ENCODE measurements at places on chromosomes 5 and 9.

DNA sequence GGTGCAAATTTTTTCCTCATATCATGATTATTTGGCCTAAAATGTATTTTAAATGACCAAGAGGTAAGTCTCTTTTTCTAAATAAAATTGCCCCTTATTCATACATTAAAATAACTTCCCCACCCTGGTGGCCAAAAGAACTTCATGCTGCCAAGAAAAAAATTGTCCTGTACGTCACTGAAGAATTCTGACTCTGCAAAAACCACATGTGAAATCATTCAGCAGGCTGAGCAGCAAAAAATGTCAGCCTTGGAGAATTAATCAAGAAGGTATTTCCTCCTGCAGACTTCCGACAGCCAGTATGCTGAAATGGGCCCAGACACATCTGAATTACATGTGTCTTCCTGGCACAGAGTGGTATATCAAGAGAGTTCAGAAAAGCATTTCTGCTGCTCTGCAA, 94.6 kb upstream of the HMHB1 start:
- DNase-seq, result no peak

- DNase-seq, result no peak
Measured at GRCh38 chr9:10562581-10563343, 50.0 kb downstream of the PTPRD start.

- DNase-seq, result no peak
Measured at GRCh38 chr9:76810377-76810957, 46.2 kb downstream of the PCA3 start.

- no peak for DNase-seq
Measured at GRCh38 chr5:61486476-61486875, 154.4 kb downstream of the ZSWIM6 start.

DNA sequence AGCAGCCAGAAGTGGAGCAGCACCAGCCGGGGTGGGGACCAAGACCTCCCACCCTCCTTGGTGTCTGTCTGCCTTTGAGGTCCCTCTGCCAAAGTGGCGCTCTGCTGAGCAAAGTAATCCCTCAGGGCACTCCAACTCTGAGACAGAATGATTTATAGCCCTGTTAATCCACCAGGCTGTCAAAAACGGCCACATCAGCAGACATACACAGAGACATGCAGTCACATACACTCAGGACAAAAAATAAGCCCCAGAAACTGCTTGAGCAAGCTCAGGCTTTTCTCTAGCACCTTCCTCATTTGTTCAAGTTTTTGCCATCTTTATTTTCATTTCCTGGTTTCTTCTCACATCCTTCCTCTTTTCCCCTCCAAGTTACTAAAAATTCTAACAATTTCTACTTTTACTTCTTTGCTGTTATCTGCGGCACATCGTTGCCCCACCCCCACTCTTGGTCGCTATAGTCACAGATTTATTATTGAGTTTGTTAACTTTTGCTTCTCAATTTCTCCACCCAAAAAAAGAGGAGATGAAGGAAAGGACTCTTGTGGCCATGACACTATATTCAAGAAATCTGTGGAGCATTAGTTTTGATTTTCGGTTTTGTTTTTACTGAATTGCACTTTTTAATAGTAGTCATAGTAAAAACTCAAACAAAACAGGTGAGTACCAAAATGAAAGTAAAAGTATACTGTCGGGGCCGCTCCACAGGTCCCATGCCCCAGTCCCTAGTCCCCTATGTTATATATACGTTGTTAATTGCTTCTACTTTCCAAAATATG, 17.4 kb upstream of the ADRB2 start:
- DNase-seq, result peak; percentile 76

DNA sequence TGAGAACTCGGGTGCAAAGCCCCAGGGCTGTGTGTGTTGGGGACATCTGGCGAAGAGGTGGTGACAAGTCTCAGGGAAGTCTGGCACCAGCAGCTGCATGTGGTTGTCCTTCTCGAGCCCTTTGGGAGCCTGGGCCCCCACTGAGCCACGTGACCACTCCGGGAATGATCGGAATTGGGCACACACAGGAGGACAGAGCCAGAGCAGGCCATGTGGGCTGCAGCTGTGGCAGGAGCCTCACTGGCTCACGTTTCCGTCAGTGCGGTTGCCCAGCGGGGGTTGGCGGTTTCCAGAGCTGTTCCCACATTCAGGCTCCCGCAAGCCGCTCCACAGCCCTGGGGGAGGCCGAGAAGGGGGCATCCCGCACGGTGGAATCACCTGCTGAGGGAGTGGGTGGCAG, 6.8 kb upstream of the CEL start:
- no peak for DNase-seq

DNA sequence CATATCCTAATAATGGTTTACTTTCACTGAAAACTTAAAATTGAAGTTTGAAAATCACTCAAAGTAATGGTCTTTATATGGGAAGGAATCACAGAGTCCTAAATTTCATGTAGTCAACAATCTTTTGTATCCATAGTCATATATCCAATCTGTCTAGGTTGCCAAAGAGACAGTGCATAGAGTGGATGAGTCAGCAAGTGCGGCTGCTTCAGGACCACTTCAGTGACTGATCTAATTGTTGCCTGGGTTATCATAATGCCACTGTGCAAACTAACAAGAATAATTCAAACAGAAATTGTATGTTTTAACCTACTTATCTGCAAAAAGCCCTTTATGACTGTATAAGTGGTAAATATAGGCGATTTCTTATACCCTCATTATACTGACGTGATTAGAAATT, 211.3 kb upstream of the PRR16 start:
- DNase-seq, result no peak

GRCh38 chr5:171270136-171270535, 38.9 kb upstream of the TLX3 start:
- no peak for DNase-seq

GRCh38 chr5:14306329-14306815, 163.2 kb downstream of the TRIO start:
- no peak for DNase-seq

DNA sequence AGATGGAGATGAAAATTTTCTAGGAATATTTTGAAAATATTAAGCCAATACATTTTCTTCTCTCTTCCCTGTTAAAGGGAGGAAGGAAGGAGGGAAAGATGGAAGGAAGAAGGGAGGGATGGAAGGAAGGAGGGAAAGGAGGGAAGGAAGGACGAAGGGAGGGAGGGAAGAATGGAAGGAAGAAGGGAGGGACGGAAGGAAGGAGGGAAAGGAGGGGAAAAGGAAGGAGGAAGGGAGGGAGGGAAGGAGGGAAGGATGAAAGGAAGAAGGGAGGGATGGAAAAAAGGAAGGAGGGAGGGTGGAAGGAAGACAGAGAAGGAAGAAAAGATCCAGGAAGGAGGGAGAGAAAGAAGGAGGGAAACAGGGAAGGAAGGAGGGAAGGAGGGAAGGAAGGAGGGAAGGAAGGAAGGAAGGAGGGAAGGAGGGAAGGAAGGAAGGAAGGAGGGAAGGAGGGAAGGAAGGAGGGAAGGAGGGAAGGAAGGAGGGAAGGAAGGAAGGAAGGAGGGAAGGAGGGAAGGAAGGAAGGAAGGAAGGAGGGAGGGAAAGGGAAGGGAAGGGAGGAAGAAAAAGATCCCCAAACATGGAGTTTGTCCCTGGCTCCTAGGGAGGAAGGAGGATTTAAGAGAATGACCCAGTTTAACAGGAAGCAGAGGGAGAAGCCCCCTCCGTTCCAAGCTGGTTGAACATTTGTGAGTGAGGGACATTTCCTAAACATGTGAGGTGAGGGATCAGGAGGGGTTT, 70.3 kb upstream of the NEURL1B start:
- no peak for DNase-seq

DNA sequence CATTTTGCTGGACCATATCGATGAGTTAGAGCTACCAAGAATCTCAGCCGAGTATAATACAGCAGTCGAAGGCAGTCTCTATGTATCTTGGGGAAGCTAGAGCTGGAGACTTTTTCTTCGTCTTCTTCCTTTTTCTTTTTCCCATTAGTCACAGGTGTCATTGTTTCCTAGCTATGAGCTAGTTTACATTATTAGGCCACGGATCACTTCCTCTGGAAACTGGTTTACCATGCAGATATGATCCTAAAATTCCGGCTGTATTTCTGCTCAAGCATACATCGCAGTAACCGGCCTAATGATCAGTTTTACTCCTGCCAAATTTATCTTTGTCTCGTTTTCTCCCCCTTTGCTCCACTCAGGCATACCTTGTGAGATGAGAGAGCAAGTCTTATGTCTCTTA, 312.8 kb downstream of the ARHGAP26 start:
- no peak for DNase-seq

- DNase-seq, result no peak
Measured at GRCh38 chr9:9142001-9142400, 1342.4 kb upstream of the DMAC1 start.

DNA sequence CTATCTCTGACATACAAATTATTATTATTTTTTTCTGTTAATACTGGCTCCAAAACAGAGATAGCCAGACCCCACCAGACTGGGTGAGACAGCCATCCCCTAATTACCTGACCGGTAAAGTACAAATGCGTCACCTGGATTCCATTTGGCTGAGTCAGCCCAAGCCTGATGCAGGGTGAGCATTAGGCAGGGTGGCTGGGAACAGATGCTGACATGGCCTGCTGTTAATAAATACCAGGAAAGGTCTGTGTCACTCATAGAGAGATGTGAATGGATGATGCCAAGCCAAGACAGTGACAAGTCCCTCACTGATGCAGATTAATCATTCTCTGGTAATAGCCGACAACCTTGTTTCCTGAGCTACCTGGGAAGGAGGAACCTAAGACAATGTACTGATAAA, 183.5 kb downstream of the TRIM32 start:
- DNase-seq, result no peak

DNA sequence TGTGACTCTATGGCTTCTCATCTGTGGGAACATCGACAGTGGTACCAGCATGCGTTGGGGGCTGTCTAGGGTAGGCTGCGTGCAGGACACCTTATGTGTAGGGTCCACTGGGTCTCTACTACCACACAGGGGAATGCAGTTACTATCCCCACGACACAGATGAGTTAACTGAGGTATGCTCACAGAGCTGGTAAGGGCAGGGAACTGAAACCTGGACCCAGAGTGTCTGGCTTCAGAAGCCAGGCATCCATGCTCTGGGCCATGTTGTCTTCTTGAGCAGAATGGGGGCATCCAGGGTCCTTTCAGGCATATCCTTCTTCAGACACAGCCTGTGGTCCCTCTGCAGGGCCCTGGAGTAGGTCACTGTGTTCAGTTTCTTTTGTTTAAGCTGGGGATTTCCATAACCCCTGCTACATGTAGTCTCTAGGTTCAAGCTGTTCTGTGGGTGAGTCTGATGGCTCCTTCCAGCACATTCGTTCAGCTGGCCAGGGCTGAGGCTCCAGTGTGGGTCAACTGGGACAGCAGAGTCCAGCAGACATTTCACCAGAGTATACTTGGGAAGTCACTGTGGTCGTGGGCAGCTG, 148.8 kb downstream of the GADD45G start:
- no peak for DNase-seq

DNA sequence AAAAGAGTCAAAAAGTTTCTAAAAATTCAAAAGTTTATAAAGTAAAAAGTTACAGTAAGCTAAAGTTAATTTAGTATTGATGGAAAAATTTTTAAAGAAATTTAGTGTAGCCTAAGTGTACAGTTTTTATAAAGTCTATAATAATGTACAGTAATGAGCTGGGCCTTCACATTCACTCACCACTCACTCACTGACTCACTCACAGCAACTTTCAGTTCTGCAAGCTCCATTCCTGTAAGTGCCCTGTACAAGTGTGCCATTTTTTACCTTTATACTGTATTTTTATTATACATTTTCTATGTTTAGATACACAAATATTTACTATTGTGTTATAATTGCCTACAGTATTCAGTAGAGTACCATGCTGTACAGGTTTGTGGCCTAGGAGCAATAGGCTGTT, 239.5 kb upstream of the MAP3K1 start:
- DNase-seq, result no peak

DNA sequence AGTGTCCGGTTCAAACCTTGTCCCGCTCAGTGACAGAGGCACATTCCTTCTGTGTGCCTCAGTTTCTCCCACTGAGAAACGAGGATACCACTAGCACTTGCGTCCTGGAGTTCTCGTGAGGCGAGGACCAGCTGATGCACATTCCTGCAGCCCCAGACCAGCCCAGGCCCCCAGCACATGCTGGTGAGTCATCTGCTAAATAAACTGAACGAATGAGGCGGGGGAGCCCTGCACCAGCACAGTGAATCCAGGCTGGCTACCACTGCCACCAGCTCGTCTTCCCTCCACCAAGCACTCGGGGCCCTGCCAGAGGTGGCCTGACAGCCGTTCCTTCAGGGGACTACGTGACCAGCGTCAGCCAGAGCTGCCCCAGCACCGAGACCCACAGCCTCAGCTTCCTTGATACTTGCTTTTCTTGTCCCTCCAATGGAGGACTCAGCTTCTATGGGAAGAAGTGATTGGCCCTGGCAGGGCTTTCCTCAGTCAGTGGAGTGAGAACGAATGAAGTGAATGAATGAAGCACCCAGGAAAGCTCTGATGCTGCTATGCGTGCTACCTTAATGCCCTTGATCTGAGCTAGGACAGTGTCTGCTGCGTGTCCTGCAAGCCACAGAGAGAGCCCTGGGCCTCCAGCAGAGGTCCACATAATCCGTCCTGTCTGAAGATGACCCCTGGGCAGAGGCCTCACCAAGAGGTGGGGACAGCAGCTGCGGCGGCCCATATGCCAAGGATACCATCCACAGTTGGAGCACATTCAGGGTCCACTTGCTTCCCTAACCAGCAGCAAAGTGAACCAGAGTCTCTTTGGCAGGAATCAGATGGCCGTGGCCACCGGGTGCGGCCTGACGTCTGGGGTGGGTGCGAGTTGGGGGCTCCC, 13.5 kb upstream of the BARX1 start:
- DNase-seq, result no peak

GRCh38 chr5:1199649-1200494, 1.5 kb upstream of the SLC6A19 start:
- DNase-seq, result no peak

GRCh38 chr5:6424110-6424659, 24.5 kb upstream of the UBE2QL1 start:
- DNase-seq, result no peak

GRCh38 chr5:42876375-42876844, 64.7 kb upstream of the SELENOP start:
- DNase-seq, result peak; percentile 18

DNA sequence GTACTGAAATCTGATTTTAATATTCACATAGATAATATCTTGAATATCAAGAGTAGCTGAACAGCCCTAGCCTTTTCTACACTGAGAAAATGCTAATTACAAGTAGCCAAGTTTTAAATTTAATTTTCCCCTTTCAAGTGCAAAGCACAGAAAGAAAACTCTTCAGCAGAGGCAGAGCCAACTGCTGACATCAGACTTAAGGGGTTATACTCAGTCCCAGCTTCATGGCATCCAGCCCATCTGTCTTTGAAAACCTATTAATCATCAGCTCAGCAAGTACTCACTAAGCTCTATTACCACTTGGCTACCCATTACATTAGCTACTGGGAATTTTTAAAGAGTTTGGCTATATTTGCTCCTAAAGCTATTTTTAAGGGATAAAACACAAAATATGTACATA, 220.5 kb downstream of the SLC12A2 start:
- DNase-seq, result no peak

DNA sequence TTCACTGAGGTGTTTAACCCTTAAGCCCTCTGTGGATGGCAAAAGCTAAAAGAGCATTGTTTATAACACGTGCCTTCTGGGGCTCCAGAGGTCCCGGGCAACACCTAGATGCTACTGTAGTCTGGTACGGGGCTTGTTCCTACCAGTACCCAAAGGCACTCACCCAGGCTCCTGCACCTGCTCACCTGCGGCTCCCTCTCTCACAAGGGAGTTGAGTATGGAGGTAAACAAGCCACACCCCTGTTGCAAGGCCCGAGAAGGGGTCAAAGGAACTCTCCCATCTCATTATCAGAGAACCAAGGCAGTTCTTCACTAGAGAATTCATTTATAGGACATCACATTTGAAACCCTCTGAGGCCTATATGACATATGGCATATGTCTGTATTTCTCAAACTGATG, 53.4 kb upstream of the IL6ST start:
- DNase-seq, result no peak

GRCh38 chr5:170218726-170219125, 14.1 kb upstream of the C5orf58 start:
- no peak for DNase-seq
